ENCODE measurements at places on chromosomes 6 and 20.

GRCh38 chr6:135537741-135538301, 40.3 kb upstream of the AHI1 start:
- peaks cover 7% of the 10 kb centered on the region for H3K27me3 ChIP-seq
- H3K27ac ChIP-seq, result peak overlapping the region; percentile 83
- H3K36me3 ChIP-seq, result no peaks in the 10 kb centered on the region
- H3K4me3 ChIP-seq, result peak overlapping the region; percentile 15
- DNase-seq, result peak; percentile 47
- H3K4me1 ChIP-seq, result peaks cover 46% of the 10 kb centered on the region

DNA sequence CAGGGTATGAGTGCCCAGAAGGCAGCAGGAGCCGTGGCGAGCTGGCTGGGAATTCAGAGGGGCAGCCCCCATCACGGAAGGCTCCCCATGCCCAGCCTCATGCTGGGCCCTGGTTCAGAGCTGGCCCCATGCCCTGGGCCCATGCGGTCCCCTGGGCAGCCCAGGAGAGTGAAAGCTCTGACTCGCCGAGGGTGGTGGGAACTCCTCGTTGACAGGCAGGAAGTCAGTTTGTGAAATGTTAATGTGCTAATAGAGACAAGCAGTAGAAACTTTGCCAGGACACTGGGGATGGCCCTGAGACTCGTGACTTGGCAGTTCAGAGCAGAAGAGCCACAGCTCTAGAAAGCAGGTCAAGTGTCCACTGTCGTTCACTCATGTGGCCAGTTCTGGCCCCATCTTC, 353.0 kb downstream of the TAF4 start:
- H3K27ac ChIP-seq, result no peak overlapping the region
- H3K27me3 ChIP-seq, result no peaks in the 10 kb centered on the region
- no peak overlapping the region for H3K4me3 ChIP-seq

- H3K27me3 ChIP-seq, result no peaks in the 10 kb centered on the region
- H3K4me3 ChIP-seq, result no peak overlapping the region
- H3K4me1 ChIP-seq, result no peaks in the 10 kb centered on the region
- DNase-seq, result no peak
- no peaks in the 10 kb centered on the region for H3K36me3 ChIP-seq
These were observed 215.5 kb downstream of the ALDH8A1 start for GRCh38 chr6:134734312-134734869.

- H3K27ac ChIP-seq, result peak overlapping the region; percentile 95
- H3K36me3 ChIP-seq, result peaks cover 49% of the 10 kb centered on the region
- H3K4me1 ChIP-seq, result peaks cover 60% of the 10 kb centered on the region
These were observed 36.6 kb upstream of the LTV1 start for GRCh38 chr6:143806282-143807102.

- H3K27me3 ChIP-seq, result no peaks in the 10 kb centered on the region
- no peak overlapping the region for H3K27ac ChIP-seq
- no peaks in the 10 kb centered on the region for H3K36me3 ChIP-seq
- no peak for DNase-seq
- peaks cover 2% of the 10 kb centered on the region for H3K4me1 ChIP-seq
These were observed 60.4 kb upstream of the RSPO3 start for GRCh38 chr6:127058027-127058426.

DNA sequence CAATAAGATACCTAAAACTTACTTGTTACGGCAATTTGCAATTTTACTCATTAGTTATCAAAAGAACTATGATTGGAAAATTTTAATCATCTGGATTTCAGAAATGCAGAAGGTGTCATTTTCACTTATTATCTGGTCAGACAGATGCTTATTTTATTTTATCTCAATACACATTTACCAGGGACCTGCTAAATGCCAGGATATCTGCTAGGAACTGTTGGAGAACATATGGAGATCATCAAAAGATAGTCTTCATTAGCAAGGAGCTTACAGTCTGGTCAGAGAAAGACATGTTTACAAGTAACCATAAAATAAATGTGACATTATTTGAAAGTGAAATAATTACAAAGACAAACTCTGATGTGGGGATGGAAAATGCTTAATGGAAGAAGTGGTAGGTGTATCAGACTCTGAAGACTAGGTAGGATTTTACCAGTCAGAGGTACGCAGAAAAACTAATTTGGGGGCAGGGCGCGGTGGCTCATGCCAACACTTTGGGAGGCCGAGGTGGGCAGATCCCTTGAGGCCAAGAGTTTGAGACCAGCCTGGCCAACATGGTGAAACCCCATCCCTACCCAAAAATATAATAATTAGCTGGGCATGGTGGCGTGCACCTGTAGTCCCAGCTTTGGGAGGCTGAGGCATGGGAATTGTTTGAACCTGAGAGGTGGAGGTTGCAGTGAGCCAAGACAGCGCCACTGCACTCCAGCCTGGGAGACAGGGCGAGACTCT, 137.8 kb downstream of the MYB start:
- H3K36me3 ChIP-seq, result peaks cover 42% of the 10 kb centered on the region
- no peak overlapping the region for H3K27ac ChIP-seq
- no peak overlapping the region for H3K4me3 ChIP-seq
- peaks cover 17% of the 10 kb centered on the region for H3K4me1 ChIP-seq
- no peaks in the 10 kb centered on the region for H3K27me3 ChIP-seq
- DNase-seq, result no peak

DNA sequence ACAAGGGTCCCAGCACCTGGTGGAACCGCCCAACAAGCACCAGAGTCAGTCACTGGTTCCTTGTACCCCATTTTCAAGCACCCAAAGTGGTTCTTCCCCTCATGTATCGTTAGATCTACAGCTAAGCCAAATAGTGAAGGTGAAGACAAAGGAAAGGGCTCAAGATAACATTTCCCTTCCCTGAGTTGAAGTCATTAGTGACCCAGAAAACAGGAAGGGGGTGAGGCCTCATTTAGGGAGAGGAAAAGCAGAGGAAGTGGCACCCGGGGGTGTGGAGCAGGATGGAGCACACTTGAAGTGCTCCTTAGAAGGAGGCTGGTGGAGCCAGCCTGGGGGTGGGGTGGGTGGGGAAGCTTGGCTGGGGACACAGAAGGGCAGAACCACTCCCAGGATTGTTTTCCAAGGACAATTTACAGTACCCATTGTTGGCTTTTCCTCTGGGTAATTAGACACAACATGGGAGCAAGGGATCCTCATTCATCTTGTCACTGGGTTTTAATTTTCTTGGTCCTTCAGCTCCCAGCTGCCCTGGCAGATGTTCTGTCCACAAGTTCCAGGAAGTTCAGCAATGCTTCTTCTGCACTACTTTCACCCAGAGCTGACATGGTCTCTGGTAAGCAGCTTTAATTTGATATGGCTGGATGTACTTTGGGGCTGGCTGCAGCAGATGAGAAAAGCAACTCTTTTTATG, 73.3 kb upstream of the CD93 start:
- H3K36me3 ChIP-seq, result no peaks in the 10 kb centered on the region
- H3K4me1 ChIP-seq, result peaks cover 9% of the 10 kb centered on the region
- no peak overlapping the region for H3K4me3 ChIP-seq
- no peak overlapping the region for H3K27ac ChIP-seq

GRCh38 chr20:5096463-5096862, 23.3 kb downstream of the PCNA start:
- DNase-seq, result no peak
- no peaks in the 10 kb centered on the region for H3K27me3 ChIP-seq
- no peak overlapping the region for H3K4me3 ChIP-seq

Measured in activated T-cell treated with anti-CD3 and anti-CD28 coated beads, Interleukin-2, amount 50 U/mL, for 24 hours (primary cell).